Renal cortical epithelial cell (primary cell): ENCODE measurements at places on chromosomes 7 and 10. TPM values are rescaled to one million over a fixed set of nuclear protein-coding genes. Genes with fewer than 3 reads are reported as not detected.

- peak; percentile 92 for DNase-seq
These were observed 9.4 kb downstream of the ABCB5 start for GRCh38 chr7:20624666-20625385.

GRCh38 chr10:35950701-35951100, 308.6 kb upstream of the FZD8 start:
- DNase-seq = no peak

- no peak for DNase-seq
These were observed 43.7 kb downstream of the PFKP start for GRCh38 chr10:3110782-3111620.

DNA sequence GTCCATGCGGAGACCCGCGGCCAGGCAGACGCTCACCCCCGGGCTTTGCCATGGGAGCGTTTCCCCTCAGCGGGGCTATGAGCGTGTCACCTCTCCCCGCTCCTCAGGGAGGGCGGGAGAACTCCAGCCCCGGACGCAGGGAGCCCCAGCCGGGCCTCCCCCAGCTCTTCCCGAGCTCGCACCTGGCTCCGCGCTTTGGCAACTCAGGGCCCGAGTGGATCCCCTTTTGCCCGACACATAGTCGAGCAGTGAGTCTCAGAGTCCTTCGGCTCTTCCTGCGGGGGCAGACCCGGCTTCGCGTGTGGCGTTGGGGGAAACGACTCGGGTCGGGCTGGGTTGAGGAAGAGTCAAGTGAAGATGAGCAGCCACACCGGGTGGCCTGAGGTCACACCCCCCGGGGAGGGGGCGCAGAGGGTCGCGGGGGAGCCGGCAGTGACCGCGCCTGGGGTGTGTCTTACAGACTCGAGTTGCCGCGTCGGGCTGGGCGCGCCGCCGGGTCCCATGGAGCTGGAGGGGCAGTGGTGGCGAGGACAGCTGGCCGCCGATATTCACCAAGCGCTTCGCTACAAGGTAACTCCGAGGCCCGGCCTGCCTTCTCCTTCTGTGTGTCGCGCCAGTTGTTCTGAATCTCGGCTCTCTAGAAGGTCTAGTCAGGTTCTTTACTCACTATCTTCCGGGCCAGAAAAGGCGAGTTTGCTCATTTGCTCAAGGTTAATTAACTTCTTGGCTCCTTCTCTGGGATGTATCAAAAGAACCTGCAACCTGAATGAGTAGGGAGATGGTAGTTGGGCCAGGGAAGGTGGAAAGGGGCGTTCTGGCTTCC, 721 bp downstream of the CCNJ start:
- peak; percentile 22 for DNase-seq

DNA sequence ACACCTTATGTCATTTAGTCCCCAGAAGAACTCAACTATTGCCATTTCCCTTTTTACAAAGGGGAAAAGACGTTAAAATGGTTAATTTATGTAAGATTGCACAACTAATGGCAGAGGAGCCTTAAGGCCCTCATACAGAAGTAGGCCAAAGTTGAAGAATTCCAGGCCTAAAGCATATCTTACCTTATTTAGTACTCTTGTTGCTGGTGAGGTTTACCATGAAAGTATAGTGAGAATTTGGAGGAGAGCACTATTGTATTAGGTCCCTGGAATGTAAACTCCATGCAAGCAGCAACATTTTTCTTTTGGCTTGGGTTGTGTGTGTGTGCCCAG, 731 bp upstream of the CRPPA start:
- DNase-seq = peak; percentile 81

DNA sequence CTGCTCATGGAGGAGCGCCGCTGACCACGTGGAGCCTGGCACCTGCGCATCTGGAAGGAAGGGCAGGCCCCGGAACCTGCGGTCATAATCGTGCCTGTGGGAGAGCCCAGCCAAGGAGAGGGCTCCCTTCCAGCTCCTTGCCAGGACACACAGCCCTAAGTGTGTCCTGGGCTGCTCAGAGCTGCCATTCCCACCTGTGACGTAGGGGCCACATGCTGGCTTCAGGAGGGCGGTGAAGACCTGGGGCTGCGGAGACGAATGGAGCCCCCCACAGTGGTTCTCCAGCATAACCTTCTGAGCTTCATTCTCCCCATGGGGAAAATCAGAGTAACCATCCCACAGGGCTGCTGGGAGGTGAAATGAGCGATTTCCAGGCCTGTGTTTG, 127.6 kb upstream of the CHST15 start:
- DNase-seq = no peak

- no peak for DNase-seq
These were observed 302.7 kb downstream of the GLRX3 start for GRCh38 chr10:130438861-130439260.

DNA sequence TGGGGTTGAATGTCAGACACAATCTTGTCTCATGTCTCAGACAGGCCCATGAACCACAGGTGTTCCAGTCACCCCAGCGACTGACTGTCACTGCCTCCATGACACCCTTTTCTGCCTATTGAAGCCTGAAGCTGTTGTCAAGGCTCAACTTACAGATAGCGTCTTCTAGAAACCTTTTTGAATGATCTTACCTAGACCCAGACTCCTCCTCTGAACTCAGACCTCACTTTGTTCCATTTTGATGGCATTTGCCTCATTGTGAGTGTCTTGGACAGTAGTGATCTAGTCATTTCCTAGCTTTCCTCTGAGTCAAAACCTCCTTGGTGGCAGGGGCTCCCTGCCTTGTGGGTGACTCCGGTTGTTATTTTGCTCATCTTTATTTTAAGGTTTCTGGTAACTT, 98.3 kb upstream of the AGK start:
- no peak for DNase-seq

SYT15 gene
- total RNA-seq = 1.0 TPM in 1 of 2 replicates, not detected in the other

PNLIPRP1 gene
- total RNA-seq = not detected in 2 replicates

NANOS1 gene
- 1.0 and 2.5 TPM in 2 replicates for total RNA-seq

PIK3CG gene
- total RNA-seq = not detected in 2 replicates

SPDYE9 gene
- not detected in 2 replicates for total RNA-seq

LARP4B gene
- total RNA-seq = 29.9 and 45.1 TPM in 2 replicates
